Esophagus squamous epithelium (tissue), 5 donors: ENCODE measurements at places on chromosomes 16 and 17.

- no peak for DNase-seq
These were observed 17.0 kb upstream of the RFFL start for GRCh38 chr17:35080536-35080935.

- no peak for DNase-seq
These were observed 340.2 kb downstream of the HS3ST3B1 start for GRCh38 chr17:14641117-14641516.

DNA sequence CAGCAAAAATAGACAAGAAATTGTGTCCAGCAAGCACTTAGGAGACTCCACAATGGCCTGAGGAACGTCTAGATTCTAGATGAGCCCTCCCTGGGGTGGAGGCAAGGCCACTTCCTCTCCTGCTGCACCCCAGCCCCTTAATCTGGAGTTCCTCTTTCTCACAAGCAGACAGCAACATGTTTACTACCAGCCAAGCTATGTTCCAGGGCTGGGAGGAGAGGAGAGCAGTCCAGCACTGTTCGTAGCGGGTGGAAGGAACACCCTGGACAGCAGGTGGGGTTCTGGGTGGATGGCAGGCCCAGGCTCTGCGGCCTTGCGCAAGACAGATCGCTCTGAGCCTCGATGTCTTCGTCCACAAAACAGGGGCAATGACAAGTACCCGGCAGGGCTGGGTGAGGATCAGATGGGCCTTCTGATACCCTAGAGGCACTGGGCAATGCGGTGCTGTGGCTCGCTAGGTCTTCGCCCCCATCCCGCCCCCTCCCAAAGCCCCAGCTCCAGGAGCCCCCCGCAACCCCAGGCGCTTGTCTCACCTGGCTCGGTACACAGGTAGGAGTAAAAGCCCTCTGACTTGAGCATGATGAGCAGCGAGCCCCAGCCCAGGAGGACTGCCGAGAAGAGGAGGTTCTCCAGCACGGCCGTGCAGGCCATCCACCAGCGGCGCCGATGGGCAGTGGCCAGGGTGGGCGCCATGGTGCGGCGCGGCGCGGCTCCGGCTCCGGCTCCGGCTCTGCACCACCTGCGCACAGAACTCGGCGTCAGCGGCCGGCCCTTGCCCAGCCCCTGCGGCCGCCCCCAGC lies 1.3 kb downstream of the SLC43A2 start:
- no peak for DNase-seq

- no peak for DNase-seq
These were observed 68.2 kb downstream of the RNF213 start for GRCh38 chr17:80328634-80329380.

GRCh38 chr16:85863384-85863774 lies 35.6 kb upstream of the IRF8 start:
- no peak for DNase-seq

DNA sequence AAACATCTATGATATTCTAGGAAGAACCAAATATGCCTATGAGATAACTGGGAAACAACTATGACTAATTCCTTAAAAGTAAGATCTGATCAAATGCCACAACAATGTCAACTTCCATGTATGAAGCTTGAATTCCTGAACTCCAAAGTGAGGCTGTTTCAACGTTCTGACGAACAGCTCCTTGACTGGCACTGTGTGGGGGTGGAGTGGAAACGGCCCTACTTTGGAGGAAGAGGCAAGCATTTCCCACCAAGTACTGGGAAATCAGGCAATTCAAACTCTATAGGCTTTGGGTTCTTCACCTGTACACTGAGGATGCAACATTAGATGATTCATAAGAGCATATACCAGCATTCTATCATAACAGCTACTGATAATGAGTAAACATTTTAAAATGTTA lies 187.2 kb downstream of the CDK5R1 start:
- no peak for DNase-seq

DNA sequence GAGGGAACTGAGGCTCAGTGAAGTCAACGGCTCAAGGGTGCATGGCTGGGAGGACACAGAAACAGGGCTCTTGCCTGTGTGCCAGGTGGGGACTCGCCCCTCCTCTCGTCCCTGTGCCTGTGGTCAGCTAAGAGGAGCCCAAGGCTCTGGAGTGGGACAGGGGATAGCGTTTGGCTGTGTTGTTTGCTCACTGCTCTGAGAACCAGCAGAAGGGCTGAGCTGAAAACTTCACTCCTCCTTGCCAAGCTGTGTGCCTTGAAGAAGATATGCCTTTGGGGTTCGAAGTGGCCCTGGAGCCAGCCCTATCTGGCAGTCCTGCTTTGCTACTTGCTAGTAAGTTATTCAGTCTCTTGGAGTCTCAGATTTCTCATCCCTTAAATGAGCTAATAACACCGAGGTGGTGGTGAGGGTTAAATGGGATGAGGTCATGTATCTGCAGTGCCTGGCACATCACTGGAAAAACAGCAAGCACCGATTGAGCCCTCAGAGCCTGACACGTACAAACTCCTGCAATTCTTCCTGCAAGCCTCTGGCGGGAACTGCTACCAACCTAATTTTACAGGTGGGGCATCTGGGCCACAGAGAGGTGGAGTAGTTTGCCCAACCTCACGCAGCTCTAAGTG lies 17.7 kb downstream of the FOXL1 start:
- DNase-seq: no peak

GRCh38 chr17:10888858-10889257 lies 51.0 kb upstream of the PIRT start:
- DNase-seq: no peak

DNA sequence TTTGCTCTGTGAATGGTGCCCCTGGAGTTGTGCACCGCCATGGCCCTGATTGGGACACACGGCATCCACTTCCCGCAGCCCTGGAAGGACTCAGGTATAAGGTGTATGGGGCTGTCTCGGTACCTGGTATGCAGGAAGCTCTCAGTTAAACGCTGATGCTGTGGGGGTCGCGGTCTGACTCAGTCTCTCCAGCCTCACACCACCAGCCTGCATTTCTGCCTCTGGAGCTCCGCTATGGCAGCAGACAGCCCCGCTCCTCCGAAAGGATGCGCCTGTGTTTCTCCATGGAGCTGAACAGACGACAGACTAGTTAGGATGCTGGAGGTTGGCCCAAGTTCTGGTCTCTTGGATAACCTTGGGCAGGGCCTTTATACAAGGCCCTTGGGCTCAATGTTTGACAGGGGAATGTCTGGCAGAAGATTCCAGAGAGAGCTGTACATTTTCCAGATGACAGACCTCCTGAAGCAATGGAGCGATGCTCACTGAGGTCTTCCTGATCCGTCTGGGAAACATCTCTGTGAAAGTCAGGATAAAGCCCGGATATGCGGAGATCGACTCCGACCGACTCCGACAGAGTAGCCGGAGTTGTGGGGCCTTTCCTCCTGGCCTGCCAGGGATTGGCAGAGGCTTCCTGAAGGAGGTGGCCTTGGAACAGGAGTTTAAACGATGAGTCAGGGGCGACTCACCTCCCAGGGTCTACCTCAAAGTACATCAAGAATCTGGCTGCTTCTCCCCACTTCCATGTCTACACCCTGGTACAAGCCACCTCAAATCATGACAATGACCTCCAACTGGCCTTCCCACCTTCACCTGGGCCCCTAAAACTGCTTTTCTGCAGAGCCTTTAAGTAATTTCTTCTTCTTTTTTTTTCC lies 21.9 kb upstream of the BCAR1 start:
- no peak for DNase-seq

GRCh38 chr17:39104657-39105056 lies 46.8 kb downstream of the PLXDC1 start:
- DNase-seq: no peak

DNA sequence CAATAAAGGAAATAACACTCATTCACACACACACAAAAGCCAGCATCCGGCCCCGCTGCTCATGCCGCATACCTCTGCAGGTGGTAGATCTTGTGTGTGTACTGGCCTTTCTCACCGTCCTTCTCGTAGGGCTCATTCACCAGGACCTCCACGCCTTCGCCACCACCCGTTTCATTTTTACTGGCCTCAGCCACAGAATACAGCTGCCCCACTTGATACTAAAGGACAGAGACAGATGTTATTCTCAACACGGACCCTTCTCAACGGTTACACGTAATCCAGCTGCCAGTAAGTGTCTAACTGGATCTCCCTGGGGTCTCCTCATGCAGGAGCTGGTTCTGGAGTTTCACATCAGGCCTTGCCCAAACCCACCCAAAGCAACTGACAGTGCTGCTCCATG lies 9.7 kb downstream of the PITPNA start:
- no peak for DNase-seq

DNA sequence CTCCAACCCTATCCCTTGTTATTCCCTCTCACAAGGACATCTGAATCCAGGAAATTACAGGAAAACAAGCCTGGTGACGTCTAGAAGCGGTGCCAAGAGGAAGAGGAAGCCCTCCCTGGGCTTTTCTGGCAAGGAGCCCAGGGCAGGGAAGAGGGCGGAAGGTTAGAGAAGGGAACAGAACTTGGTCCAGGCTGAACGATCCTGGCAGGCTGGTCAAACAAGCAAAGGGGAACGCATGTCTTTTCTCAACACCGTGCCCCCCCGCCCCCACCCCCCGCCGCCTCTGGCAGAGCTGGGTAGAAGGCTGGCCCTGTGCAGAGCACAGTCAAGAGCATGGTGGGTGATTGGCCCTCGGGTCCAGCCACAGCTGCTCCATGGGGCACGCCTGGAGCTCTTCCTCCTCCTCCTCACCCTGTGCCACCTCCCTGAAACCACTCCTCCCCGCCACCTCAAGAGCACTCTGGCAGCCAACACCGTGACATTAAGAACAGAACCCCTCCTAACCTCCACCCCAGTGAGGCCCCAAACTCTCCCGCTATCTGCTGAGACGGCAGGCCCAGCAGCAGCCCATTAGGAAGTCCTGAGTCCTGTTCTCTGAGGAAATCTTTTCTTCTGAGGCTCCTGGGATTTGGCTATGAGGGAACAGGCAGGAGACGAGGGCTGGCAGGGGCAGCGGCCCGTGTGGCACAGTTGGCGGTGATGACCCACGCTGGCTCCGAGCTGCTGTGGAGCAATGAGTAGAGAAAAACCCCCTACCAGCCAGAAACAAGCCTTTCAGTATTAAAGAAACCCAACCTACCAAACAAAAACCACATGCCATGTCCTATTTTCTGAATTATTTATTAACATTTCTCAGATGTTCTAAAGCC lies 7.3 kb downstream of the C16orf86 start:
- no peak for DNase-seq

DNA sequence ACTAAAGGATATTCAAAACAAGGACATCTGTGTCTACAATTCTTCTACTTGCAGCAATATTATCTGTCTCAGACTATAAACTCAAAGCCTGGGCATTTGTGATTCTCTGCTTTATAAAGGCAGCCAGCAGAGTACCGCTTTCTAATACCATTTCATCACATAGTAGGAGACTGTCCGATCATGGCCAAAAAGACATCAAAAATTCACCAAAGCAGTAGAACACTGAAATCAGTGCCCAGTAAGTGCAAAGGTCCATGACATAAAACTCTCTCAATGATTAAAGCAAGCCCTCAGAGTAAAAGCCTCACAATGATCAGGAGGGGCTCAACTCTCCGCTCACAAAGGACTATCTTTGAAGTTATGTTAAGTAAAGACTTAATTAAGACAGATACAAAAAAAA lies 23.0 kb downstream of the ERN1 start:
- DNase-seq: no peak

DNA sequence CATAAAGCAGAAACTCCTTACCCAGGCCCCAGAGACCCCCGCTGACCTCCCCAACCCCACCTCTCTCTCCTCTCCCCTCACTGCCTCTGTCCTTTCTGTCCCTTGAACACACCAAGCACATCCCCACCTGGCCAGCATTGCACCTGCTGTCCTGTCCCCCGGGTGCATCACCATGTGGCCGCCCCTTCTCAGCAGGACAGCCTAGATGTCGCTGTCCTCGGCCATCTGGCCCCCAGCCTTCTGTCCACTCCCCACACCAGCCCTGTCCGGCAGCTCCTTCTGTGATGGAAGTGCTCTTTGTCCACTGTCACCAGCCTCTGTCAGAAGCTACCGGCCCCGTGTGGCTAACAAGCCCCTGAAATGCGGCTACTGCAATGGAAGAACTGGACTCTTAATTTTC lies 12.3 kb upstream of the MPRIP start:
- no peak for DNase-seq

GRCh38 chr16:85612801-85613603 lies at the start of gene GSE1:
TSS of gene GSE1 (plus strand) at chr16:85613322. CDS start at chr16:85613392, 70 bp downstream.
- no peak for DNase-seq

DNA sequence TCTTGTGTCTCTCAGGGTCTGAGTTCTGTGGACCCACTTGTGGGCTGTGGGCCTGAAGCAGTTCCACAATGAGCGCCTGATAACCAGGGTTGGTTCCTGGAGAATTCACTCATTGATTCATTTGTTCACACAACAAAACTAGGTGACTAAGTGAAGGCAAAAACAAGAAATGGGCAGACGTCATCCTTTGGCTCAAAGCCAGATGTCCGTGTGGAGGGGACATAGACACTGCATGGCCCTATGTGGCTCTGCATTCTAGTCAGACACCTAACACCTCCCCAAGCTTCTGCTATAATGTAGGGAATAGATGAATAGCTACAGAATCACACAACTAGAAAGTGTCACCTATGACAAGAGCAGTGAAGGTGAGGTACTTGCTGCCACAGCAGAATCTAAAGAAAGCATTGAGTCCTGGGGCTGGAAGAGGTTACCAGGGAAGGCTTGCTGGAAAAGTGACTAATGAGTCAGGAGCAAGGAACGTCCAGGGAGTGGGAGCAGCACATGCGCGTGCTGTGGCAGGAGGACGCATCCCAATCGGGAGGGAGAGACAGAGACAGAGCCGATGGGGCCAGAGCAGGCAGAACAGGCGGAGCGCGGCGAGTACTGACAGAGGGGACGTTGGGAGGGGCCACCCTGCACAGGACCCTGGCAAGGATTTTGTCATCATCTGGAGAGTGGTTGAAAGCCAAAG lies 58.9 kb downstream of the CES1 start:
- DNase-seq: no peak

DNA sequence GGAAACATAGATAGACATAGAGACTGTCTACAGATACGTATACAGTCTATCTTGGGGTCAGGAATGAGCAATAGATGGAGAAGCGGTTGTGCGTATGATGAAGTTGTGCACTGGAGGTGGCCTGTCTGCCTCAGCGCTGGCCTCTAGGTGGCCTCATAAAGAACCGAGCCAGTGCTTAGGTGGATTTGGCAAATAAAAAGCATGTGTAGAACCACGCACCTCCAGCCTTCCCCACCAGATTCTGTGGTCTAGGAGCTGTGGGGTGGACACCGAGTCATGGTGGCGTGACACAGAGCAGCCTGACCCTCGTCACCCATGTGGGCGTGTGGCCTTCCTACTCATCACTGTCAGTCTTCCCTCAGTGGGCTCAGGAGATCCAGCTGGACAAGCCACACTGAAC lies 34.0 kb downstream of the PGS1 start:
- DNase-seq: no peak

DNA sequence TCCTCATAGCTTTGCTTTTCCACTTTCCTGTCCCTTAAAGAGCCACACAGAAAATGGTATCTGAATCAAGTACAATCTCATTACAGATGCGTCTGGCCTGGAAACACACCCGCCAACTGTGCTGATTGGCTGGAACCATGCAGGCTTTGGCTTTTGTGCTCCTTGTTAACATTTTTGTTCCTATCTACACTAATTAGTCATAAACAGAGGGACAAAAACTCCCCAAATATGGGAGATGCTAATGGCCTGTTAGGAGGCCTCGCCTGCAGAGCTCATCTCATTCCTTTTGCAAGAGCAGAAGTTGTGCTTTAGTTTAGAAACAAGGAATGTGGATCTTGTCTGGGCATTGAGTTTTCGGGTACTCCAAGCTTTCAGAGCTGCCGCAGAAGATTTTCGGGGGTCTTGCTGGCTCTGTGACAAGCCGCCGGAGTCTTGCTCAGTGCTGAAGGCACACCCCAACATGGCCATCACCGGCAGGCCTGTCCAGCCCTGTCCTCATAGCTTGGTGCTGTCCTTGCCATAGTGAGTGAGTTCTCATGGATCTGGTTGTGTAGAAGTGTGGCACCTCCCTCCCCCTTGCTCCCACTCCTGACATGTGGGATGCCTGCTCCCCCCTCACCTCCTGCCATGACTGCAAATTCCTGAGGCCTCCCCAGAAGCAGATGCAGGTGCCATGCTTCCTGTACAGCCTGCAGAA lies 69.8 kb downstream of the METRNL start:
- DNase-seq: no peak
